ENCODE measurements at places on chromosomes 11 and 22.

- DNase-seq = no peak
Measured at GRCh38 chr22:41842996-41843970, 10.4 kb downstream of the SREBF2 start.

- no peak for DNase-seq
Measured at GRCh38 chr11:131838016-131838415, 467.6 kb downstream of the NTM start.

- no peak for DNase-seq
Measured at GRCh38 chr11:119347242-119347641, 737 bp upstream of the MFRP start.

GRCh38 chr11:36230779-36231699 is 58.2 kb downstream of the COMMD9 start:
- DNase-seq = no peak

- DNase-seq = no peak
Measured at GRCh38 chr22:27306771-27307170, 494.8 kb downstream of the MN1 start.

Data from activated CD4-positive, alpha-beta T cell treated with anti-CD3 and anti-CD28 coated beads, Interleukin-2, amount 50 U/mL, for 1 hour (primary cell).